Activated effector memory CD4-positive, alpha-beta T cell treated with Interleukin-2 at 50 U/mL for 16 hours (primary cell): ENCODE measurements at places on chromosomes 11 and 22.

DNA sequence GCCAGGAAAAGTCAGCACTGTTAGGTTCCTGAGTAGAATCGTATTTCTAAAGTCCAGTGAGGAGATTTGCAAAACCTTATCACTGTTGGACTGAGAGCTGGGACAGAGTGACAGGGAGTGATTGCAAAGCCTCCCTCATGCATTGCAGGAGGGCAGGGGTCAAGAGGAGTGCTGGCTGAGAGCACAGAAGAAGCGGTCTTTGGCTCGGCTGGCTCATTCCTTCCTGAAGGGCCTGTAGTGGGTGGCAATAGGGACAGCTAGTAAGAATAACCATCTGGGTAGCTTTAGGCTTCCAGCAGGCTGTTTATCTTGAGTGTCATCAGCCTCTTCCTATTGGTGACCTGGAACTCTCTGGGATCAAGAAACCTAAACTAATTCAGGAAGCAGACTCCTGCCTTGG, 53.4 kb downstream of the CD44 start:
- no peak for DNase-seq

- no peak for DNase-seq
Measured at GRCh38 chr22:40758390-40758789, 60.8 kb downstream of the SLC25A17 start.

DNA sequence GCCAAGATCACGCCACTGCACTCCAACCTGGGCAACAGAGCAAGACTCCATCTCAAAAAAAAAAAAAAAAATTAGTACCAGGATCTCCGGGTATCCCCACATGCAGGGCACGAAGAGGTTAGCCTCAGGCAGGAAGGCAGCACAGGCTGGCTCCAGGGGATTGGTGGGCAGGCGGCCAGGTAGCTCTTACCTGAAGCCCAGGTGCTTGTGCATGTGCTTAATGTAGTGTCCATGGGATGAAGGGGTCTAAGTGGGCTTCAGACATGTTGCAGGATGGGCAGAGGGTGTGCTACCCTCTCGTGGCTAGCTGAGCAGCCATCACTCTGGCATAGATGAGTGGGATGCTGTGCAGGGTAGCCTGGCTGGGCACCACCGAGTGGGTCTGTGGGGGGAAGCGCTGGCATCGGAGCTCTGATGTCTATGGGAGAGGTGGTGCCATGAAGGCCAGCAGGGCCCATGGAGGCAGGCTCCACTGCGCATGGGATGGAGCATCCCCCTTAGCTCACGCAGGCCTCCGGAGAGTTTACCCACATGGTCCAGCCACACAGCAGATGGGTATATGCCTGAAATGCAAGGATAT, 11.0 kb downstream of the RFPL1 start:
- DNase-seq, result no peak

GRCh38 chr22:42317008-42317407, 46.6 kb upstream of the TCF20 start:
- DNase-seq, result peak; percentile 44

DNA sequence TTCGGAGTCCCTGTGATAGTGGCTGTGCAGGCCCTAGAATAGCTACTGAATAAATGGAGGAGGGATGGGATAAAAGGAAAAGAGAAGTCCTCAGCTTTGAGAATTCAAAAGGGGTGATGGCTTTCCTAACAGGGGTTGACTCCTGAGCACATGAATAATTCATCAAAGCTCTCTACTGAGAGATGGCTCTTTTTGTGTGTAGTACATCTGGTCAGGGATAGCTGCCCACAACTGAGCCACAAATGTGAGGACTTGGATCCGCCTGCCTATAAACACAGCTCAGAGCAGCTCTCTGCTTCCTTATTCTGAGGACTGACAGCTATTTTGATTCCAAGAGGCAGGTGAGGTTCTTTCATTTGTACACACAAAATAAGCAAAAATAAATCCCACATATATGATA, 82.3 kb downstream of the USP35 start:
- no peak for DNase-seq

- no peak for DNase-seq
Measured at GRCh38 chr11:35853971-35854370, 89.9 kb upstream of the LDLRAD3 start.

DNA sequence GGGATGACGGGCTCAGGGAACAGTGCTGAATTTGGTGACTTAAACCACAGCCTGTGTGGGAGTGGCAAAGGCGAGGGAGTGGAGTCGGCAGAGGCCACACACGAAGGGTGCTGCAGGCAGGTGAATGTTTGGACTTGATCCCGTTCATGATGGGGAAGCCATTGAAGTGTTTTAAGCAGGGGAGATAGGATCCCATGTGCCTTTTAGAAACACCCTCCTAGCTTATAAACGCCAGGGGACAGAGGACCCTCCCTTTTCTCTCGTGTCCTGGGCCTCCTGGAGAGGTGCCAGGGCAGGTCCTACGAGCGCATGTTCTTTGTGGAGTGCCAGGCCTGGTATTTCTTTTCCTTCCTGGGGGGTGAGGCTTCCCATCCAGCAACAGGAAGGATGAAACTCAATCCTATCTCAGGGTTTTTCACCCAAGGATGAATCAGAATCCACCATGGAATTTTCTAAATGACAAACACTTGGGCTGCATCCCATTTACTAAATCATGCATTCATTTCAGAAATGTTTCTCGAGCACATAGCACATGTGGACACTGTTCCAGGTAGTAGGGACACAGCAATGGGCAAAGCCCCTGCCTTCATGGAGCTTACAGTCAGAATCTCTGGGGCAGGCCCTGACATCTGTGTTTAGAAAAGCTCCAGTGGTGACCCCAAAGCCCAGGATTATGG, 59.6 kb downstream of the CHRDL2 start:
- no peak for DNase-seq

DNA sequence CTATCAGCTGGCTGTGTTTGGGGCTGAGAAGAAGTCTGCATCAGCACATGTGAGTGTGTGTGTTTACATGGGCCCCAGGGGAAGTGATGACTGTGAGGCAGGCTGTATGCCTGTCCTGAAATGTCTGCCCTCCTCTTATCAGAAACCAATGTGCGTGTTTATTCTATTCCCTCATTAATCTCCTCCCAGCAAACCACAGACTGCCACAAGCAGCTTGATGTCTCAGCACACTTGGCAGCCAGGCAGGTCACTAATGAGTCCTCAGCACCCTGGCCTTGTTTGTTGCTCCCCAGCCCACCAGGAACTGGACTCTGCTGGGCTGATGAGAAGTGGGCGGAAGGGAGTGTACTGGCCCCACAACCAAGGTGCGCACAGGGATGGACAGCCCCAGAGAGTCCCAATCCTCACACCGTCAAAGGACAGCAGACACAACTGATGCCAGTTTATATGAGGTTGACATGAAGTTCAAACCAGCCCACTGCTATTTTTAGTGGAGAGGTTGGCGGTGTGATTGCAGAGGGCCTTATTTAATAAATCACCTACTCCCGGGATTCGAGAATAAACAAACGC, 225.8 kb downstream of the ETS1 start:
- DNase-seq, result no peak

DNA sequence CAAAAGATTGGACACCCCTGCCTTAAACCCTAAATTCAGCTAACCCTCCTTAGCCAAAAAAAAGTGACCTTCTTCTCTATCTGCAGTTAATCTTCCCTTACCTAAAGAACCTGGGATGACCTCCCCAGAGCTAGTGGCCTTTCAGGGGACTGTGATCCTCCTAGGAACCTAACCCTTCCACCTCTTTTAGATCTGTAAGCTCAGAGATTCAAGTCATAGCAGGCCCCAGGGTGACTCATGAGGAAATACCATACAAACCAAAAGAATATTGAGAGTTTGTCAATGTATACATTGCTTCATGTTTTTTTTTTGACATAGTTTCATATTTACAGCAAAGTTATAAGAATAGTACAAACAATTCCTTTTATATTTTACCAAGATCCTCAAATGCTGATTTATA, 38.3 kb upstream of the CXCR5 start:
- DNase-seq, result no peak

DNA sequence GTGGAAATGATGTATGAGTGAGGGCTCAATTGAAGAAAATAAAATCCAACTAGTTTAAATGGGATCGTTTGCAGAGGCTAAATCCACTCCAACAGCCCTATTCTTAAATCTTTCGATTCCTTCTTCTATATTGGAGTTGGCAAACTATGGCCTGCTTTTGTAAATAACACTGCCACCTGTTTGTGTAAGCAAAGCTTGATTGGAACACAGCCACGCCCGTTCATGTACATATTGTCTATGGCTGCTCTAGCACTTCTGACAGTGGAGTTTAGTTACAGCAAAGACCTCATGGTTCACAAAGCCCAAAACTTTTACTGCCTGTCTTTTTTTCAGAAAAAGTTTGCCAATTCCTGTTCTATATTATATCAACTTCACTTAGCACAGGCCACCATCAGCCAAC, 40.6 kb upstream of the RCN1 start:
- DNase-seq, result no peak

- no peak for DNase-seq
Measured at GRCh38 chr11:68302256-68302655, 10.1 kb upstream of the LRP5 start.

GRCh38 chr22:49900441-49901230, 17.6 kb downstream of the ALG12 start:
- no peak for DNase-seq

- DNase-seq, result no peak
Measured at GRCh38 chr11:107804211-107804610, 54.4 kb downstream of the SLC35F2 start.
